ENCODE measurements at places on chromosomes 16 and 17.

GRCh38 chr16:88948781-88949490 is 28.1 kb downstream of the CBFA2T3 start:
- no peak for DNase-seq

GRCh38 chr16:49776085-49776595 is 79.8 kb downstream of the ZNF423 start:
- DNase-seq = no peak

GRCh38 chr17:46771561-46772474 is 46.7 kb downstream of the WNT3 start:
- no peak for DNase-seq

- no peak for DNase-seq
These were observed 61.2 kb downstream of the MPHOSPH6 start for GRCh38 chr16:82108774-82109173.

DNA sequence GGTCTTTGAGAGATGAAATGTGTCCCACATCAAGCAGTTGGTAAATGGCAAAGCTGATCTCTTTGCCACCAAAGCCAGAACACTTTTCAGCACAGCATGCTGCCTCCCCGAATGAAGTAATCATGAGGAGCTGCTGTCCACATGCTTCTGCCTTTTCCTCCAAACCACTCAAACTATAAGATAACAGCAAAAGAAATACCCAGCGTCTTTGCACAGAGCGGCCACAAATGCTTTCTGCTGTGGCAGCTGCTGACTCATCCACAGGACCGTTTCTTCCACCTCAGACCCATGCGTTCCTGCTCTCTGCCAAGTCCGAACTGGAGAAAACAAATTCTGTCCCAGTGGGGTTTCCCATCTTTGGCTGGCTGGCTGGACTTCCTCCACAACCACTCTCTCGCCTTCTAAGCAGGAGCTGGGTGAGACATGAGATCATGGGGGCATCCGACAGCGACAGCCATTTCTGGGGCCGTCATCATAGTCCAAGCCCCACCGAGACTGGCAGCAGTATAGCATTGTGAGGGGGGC is 27.1 kb downstream of the TBC1D3B start:
- no peak for DNase-seq

- no peak for DNase-seq
These were observed 30.0 kb downstream of the CRISPLD2 start for GRCh38 chr16:84849751-84850150.

DNA sequence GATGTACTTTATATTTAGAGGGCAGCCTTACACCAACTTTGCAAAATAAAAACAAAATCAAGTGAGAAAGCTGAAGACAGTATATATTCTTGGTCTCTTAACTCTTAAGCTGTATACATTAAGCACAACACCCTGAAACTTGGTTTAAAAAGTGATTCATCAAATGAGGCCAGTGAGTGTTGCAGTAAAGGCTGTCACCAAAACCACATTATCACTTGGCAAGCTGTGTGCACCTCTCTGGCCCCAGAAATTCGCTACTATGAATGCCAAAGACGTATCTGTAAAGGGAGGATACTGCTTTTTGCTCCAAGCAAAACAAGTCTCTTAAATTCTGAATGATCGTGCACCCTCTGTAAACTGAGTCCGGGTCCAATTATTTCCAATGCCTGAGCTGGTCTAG is 163.9 kb downstream of the ZFHX3 start:
- no peak for DNase-seq

- DNase-seq = no peak
These were observed 1.5 kb downstream of the C17orf114 start for GRCh38 chr17:4800462-4801196.

DNA sequence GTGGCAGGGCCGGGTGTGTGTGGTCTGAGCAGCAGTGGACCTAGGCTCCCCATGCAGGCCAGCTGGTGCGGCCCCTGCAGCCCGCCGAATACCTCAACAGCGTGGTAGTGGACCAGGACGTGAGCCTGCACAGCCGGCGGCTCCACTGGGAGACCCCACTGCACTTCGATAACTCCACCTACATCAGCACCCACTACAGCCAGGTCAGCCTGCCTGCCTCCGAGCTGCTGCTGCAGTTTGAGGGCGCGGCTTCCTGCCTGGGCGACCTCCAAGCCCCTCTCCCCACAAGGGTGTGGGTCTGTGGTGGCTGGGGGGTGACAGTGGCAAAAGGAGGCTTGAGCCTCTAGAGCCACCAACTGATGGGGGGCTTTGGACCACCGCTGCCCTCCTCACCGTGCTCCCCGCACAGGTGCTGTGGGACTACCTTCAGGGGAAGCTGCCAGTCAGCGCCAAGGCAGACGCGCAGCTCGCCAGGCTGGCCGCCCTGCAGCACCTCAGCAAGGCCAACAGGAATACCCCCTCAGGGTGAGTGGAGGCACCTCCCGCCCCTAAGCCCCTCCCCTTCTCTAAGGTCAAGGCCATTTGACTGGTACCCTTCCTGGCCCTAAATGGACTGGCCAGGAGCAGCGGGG is 8.4 kb upstream of the SMIM5 start:
- no peak for DNase-seq

GRCh38 chr17:68886401-68886800 is 68.8 kb downstream of the ABCA8 start:
- DNase-seq = no peak

- DNase-seq = peak; percentile 87
These were observed 17.5 kb upstream of the MT4 start for GRCh38 chr16:56547120-56547948.
